ENCODE measurements at places on chromosomes 12 and 14.

DNA sequence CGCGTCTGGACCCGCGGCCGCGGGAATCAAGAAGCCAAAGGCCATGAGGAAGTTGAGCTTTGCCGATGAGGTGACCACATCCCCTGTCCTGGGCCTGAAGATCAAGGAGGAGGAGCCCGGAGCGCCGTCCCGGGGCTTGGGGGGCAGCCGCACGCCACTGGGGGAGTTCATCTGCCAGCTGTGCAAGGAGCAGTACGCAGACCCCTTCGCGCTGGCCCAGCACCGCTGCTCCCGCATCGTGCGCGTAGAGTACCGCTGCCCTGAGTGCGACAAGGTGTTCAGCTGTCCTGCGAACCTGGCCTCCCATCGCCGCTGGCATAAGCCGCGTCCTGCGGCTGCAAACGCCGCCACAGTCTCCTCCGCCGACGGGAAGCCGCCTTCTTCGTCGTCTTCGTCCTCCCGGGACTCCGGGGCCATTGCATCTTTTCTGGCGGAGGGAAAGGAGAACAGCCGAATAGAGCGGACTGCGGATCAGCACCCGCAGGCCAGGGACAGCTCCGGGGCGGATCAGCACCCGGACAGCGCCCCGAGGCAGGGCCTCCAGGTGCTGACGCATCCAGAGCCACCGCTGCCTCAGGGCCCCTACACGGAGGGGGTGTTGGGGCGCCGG is 1.0 kb downstream of the INSM2 start:
- DNase-seq: no peak

GRCh38 chr14:83217492-83217891 is 1683.8 kb upstream of the SEL1L start:
- no peak for DNase-seq

DNA sequence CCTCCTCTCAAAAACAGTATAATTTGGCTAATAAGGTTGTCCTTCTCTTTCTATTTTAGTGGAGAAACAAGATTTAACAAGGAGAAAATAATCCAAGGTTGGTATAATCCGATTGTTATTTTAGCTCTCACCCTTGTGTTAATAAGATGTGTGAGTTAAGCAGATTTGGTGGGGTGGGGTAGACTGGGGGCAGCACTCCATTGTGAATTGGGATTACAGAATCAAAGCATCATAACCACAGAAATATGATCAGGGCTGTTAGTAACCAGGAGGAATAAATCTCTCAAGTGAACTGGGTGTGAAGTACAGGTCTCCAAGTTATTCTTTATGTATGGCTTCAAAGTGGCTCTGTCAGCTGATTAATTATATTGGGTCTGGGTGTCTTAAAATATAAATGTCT is 10.2 kb downstream of the TIGAR start:
- DNase-seq: no peak

DNA sequence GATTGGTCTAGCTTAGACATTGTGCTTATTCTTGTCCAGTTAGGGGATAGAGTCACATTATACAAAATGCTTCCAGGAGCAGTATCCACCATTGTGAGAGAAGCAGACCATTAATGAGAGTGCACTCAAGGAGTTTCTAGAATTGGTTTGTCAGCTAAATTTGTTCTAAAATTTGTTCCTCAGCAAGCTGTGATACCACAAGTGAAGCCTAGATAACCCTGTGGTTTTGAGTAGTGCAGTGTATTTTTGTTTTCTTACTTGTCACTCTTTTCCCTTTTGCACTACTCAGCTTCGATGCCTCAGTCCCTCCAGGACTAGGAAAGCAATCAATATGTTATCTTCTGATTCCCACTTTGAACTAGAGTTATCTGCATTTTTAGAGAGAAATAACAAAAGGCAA is 42.5 kb upstream of the AKAP6 start:
- no peak for DNase-seq

- peak; percentile 33 for DNase-seq
Observed at GRCh38 chr12:46269429-46270241, 792 bp upstream of the SLC38A1 start.

DNA sequence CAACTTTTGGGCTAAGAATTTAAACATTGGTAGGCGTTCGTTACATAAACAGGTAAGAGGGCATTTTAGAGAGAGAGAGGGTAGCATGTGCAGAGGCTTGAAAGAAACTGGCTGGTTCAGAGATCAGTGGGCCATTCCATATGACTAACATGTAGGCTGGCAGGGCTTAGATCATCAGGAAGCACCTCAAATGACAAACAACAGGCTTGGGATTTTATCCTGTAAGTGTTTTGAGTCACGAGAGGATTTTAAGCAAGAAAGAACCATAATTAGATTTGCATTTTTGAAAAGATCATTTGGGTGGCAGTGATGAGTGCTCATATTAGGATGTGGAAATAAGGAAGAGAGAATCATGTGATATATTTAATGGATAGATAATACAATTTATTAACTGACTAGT is 8.7 kb upstream of the PLEKHA5 start:
- DNase-seq: no peak

DNA sequence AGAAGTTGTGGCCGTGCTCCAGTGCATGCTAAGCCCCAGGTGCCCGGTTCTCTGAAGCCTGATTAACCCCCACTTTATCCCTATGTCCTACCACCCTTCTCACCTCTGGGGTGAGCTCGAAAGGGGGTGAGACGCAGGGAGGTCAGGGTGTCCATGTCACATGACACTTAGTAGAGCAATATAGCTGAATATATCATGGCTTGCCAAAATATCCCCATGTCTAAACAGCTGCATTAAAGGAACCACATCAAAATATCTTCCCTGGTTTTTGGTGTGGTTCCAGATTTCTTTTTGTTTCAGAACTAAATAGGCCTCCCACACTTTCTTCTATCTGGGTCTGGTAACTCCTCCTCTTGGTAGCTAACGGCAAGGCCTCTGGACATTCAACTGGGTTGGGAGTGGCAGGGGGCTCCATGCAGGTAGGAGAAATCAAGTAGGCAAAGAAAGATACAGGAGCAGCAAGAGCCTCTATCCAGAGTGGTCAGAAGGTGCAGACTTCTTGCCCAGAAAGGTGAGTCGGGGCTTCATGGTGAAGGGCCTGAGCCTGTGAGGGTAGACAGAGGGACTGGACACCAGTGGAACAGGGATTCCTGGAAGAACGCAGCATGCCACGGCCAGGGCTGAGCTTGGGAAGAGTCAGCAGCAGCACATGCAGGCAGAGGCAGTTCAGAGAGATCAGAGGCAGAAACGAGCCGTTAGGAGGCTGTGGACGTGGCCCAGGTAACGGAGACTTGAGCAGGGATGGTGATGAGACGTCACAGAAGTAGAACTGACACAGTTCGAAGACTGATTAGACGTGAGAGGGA is 202.8 kb upstream of the DIO3 start:
- DNase-seq: no peak

GRCh38 chr14:26175658-26176057 is 422.2 kb downstream of the NOVA1 start:
- DNase-seq: no peak

DNA sequence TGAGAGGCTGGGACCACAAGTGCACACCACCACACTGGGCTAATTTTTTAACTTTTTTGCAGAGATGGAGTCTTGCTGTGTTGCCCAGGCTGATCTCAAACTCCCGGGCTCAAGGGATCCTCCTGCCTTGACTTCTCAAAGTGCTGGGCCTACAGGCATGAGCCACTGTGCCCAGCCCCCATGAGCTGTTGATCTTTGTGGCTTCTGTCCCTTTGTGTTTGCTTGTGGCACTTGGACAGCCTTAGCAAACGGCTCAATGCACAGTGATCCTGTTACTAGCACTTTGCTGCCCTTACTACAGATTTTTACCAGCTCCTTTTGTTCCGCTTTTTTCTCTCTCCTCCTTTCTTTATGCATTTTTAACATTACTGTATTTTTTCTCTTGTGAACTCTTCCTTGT is 25.3 kb upstream of the EVL start:
- DNase-seq: no peak

GRCh38 chr12:122028905-122029560 is 7.3 kb downstream of the BCL7A start:
- DNase-seq: no peak

GRCh38 chr12:99436584-99436983 is 211.0 kb upstream of the GARIN6 start:
- no peak for DNase-seq

GRCh38 chr14:54782751-54783659 is 119.6 kb downstream of the GCH1 start:
- no peak for DNase-seq

DNA sequence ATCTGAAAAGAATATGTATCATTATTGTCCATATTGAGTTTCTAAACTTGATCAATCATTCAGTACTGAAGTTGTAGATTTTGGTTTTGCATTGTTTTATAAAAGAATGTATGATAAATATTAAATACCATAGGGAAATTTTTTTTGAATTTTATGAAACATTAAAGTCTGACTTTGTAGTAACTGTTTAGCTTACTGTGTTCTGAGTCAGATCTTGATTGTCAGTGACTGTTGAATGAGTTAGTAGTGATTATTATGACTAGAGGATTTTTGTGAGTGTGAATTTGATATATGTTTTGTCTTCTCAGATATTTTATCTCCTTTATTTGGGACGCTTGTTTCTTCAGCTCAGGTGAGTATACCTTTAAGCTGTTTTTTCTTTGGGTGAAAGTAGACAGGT is 10.1 kb downstream of the TDP1 start:
- DNase-seq: no peak

DNA sequence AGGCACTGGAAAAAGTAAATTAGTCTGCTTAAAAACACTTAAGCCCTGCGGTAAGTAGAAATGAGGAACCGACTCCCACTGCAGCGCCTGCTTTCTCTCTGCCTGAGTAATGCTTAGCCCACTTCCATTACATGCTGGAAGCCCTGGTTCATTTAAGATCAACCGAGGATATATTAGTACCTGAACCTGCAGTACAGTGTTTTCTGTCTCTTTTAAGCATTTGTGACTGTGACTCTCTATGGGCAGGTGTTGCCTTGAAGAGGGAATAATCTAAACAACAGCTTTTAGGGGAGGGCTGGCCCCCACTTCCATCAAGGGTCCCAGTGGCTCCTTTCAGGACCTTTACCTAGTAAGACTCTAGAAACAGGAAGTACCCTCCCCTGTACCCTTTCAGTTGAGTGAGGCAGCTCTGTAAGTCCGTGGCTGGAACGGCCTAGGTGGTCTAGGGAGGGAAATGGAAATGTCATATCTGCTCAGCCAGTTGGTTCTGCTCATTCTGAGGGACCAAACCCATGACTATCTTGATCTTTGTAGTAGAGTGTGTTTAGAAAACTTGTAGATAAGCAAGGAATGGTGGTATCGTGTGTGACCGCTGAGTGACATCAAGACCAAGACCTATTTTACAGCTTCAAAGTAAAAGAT is 56.2 kb downstream of the FNTB start:
- no peak for DNase-seq

- DNase-seq: no peak
Observed at GRCh38 chr12:93090731-93091172, 161.7 kb upstream of the EEA1 start.

GRCh38 chr14:100296106-100296651 is 10.1 kb downstream of the SLC25A29 start:
- no peak for DNase-seq

GRCh38 chr12:113860950-113861349 is 105.2 kb downstream of the RBM19 start:
- DNase-seq: no peak

DNA sequence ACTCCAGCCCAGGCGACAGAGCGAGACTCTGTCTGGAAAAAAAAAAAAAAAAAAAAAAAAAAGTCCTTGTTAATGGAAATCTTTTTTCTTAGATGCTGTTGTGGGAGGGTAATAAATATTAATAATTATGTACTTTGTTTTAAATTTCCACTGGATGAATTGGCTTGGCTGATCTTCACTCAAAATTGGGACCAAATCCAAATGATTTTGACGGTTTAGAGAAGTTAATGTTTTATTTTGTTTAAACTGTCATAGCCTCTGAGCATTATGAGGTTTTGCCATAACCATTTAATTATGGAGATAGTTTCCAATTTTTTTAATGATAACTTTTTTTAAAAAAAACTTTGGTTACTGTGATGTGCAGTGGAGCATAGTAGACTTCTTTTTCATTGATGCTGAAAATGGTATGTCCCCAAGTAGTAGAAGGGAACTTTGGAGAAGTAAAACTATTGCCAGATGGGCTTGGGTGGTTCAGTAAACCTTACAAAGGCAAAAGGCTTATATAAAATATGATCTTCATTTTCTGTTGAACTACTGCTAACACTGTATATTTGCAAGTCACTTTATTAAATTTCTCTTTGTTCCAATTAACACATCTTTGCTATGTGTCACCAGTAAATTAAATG is 3.9 kb upstream of the PMCH start:
- no peak for DNase-seq

- DNase-seq: no peak
Observed at GRCh38 chr14:56858422-56858821, 48.1 kb upstream of the OTX2 start.

DNA sequence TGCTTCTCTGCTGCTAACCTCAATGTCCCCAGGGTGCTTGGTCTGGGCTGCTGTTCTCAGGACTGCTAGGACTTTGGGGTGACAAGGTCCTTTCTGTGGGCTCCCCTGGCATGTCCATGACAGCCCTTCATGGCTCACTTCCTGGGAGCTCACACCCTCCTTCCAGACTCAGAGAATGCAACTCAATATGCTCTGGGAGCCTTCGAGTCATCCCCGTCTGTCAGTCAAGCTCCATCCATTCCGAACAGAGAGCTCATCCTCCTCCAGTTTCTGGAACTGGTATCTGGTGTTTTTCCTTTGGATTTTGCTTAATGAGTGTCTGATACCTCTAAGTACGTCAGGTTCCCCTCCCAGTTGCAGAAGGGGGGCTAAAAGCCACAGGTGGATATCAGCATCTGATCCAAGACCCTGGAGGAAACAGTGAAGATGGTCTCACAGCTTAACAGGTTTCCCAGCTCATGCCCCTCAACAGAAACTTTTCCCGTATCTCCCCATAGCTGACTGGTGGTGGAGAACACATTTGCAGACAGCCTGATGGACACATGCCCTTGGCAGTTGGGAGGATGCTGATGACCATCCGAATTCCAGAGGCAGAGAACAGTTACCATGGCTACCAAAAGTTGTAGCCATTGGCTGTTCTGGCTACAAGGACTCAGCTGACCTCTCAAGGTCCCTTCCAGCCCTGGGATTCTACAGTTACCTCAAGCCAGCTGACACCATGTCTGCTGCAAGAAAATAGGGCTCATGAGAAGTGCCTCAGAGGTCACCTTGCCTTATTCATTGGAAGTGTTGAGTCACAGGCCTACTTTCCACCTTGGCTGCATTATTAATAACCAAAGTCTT is 9.5 kb upstream of the RAB35 start:
- DNase-seq: no peak

DNA sequence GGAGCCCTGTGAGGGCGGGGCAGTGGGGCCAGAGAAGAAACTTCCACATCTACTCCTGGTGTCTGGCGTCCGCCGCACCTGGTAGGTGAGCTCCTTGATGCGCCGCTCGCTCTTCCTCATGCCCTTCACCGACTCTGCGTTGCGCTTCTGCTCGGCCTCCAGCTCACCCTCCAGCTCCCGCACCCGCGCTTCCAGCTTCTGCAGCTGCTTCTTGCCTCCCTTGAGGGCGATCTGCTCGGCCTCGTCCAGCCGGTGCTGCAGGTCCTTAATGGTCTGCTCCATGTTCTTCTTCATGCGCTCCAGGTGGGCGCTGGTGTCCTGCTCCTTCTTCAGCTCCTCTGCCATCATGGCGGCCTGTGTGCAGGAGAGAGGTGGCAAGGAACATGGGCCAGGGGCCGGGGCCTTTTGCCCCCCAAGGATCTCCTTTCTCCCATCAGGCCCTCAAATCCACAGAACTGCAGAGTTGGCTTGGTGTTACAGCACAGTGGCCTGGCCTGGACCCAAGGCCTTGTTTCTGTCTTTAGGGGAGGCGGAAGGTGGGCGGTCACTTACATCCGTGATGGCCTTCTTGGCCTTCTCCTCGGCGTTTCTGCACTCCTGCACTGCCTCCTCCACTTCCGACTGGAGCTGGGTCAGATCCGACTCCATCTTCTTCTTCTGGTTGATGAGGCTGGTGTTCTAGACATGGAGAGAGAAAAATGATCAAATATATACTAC is 7.7 kb downstream of the CMTM5 start:
- no peak for DNase-seq
